Tibial nerve (tissue), 4 donors: ENCODE measurements at places on chromosomes 2 and 18. TPM values are rescaled to one million over a fixed set of nuclear protein-coding genes. Genes with fewer than 3 reads are reported as not detected.

Gene SLC9A4
- not detected for total RNA-seq

Gene WIPF1
- total RNA-seq = 63.8 TPM

Gene UGT1A8
- not detected for total RNA-seq

Gene LIMS3
- 2.1 TPM for total RNA-seq

Gene TFCP2L1
- total RNA-seq = 0.60 TPM

Gene PARD3B
- total RNA-seq = 59.0 TPM

Gene PCARE
- 0.20 TPM for total RNA-seq

Gene GALR1
- total RNA-seq = 0.87 TPM

Gene DYNAP
- not detected for total RNA-seq

Gene STEAP3
- total RNA-seq = 19.8 TPM

Gene ABCB11
- 0.63 TPM for total RNA-seq

Gene GPAT2
- total RNA-seq = 7.2 TPM
